ENCODE measurements at places on chromosomes 13 and 19.

DNA sequence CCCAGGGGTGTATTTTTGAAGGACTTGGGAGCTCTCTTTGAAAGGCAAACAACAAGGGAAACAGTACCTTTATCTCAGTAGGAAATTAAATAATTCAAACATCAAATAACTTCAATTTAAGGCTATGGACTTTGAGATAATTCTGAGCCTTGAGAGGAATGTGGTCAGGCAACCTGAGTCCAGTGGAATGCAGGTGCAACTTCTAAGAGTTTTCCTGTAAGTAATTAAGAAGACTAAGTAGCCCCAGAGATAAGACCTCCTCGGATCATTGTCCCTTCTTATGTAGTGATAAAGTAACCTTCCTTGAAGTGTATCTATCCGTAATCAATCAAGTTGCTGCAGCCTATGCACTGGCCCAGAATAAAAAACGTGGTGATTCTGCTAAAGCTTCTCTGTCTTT, 29.2 kb downstream of the ZNF701 start:
- DNase-seq: no peak

GRCh38 chr19:39428283-39429112, 7.3 kb downstream of the RPS16 start:
- no peak for DNase-seq

- DNase-seq: no peak
These were observed 4.2 kb downstream of the APOE start for GRCh38 chr19:44909775-44910174.

DNA sequence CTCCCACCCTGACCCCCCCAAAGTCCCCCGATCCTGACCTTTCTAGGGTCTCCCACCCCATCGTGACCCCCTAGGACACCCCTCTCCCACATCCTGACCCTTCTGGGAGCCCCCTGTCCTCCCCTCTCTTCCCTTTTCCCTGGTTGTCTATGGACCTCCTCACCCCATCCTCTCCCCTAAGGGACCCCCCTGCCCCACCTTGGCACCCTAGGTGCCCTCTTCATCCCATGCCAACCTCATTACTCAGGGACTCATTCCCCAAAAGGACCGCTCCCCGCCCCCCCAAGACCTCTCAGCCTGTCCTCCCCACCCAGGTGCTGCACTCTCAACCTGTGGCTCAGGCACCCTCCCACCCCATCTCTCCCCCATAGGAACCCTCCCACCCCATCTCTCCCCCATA, 2.1 kb downstream of the MAP2K2 start:
- DNase-seq: no peak

GRCh38 chr13:30071969-30072817, 221.8 kb upstream of the UBL3 start:
- no peak for DNase-seq

DNA sequence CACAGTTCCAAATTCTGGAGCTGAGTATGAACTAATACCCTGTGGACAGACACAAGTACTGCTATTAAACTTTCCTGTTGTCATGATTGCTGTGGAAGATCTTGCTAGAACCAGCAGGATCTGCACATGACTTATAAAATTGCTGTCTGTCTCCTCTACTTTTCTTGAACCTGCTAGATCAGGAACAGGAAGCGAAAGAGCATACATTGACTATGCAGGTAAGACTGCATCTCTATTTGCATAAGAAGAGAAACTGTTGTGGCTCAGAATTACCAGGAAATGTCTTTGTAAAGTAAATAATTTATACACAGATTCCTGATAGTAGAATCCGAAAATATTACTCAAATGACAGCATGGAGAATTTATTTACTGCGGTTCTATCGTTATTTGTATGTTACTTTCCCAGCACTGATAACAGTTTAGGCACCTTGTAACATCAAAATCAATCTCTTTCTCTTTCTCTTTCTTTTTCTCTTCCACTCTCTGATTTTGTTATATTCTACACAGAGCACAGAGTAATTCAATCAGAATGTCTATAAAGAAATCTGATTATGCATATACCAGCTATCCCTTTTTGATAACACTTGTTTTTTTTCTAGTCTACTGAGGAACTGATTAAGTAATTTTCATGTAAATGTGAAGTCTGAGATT, 226.5 kb downstream of the MYO16 start:
- no peak for DNase-seq

- DNase-seq: no peak
These were observed 90.5 kb upstream of the ANKRD10 start for GRCh38 chr13:111005364-111005763.

DNA sequence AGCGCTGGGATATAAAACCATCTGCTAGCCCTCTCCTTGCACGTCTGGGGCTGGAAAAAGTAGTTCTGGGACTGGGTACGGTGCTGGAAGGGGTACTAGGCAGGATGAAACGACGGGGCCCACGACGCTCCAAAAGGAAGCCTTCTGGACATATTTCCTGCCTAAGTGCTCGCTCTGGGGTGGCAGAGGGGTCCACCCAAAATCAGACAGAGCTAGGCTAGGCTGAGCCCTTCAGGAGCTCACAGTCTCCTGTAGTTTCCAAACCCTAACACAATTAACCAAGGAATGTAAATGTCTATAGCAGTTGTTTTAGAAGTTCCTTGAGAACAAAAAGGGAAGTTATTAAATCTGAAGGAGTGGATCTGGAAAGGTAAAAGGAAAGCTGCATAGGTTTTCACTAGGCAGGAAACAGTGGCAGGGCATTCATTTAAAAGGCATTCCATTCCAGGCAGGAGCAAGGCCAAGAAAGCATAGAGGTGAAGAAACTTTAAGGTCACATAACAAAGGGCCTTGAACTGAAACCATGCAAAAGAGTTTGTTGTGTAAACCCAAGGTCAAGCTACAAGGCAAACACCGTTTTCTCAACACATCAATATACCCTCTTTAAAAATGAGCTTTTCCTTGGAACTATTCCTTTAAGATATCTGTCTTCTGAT, 634 bp upstream of the DIAPH3 start:
- DNase-seq: no peak

DNA sequence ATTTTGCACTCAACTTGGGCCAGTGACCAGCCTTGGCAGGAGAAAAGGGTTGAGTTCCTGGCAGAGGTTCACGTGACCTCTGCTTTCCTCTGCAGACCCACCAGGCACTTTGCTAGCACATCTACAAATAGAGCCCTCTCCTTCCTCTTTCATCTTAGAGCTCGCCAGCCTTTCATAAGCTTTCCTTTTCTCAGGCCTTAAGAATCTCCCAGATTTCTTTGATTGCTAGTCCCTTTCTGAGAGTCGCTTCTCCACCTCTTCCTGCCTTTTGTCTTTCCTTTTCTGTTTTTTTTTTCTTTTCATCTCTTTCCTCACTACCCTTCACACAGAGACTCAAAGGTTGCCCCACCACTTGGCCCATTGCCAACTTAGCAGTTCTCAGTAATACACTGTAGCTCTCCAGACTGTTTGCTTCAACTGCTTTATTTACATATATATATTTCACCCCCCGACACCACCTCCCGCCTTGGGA, 375.7 kb upstream of the SPRY2 start:
- no peak for DNase-seq

DNA sequence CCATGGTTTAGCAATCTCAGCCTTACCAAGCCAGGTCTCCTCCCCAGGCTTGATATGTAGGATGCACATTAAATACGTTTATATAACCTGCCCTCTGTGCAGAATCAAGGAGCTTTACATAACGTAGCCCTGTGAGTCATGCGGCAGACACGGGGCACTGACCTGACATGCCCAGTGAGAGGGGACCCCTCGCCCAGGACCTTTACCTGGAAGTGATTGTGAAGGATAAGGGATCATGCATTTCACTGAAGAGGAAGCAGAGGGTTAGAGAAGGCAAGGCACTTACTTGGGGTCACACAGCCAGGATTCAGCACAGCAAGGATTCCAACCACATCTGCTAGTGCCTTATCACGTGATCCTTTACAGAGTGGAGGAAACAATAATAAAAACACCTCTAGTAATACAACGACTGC, 18.9 kb upstream of the FOSB start:
- DNase-seq: no peak

- DNase-seq: no peak
These were observed 27.1 kb downstream of the NAXD start for GRCh38 chr13:110642291-110642981.

DNA sequence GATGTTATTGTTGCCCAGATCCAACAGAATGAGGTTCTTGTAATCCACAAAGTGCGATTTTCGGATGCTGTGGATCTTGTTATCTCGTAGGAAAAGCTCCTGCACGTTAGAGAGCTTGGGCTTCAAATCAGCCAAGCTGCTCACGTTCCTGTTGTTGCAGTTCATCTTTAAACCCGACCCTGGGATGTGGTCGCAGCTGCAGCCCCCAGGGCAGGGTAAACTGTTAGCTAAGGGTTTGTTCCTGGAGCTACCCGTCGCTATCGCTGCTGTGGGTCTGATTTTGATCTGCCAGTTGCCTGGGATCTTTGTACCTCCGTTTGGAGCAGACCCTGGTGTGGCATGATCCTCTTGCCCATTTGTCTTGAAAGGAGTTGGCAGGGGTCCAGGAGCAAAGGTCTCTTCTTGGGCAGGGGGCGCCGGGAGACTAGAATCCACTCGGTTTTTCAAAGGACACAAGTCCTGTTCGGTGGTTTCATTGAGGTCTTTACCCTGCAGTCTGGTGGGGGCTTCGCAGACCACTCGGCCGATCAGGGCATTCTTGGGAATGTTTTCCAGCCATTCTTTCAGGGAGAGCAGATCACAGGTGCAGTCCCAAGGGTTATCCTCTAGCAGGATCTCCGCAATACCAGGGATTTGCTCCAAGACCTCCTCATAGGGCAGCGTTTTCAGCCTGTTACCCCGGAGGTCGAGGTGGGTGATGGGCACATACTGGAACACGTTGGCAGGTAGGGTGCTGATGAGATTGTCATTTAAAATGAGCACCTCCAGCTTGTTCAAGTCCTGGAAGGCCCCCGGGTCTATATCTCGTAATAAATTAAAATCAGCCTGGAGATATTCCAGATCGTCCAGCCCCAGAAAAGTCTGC, 1.8 kb downstream of the SLITRK1 start:
- no peak for DNase-seq

DNA sequence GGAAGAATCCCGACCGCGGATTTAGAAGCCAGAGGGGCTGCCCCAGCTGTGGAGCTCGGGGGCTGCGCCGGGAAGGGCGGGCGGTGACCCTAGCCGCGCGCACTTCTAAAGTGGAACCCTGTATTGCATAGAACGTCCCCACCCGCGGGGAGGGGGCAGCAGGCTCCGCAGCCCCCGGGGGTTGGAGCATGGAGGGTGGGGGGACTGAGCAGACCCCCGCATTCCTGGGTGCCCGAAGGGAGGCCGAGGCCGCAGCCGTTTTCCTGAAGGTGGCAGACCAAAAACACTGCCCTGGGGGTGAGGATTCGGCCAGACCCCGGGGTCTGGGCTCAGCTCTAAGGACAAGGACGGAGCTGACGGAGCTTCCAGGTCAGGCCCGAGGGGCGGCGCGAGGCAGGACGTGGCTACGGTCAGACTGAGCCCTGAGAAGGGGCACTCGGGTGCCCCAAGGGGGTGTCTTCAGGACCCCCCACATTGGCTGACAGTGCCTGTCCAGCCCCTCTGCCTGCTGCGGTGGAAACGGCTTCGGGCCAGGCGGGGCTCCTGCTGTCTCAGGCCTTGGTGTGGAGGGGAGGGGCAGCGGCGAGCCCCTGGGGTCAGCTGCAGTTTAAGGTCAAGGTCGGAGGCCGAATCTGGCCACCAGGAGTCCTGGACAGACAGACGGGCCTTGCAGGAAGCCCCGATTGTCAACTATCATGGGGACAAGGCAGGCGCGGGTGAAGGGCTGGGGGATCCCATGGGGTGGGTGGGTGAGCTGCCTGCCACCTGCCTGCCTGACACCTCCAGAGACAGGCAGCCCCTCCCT, 12.6 kb downstream of the MKNK2 start:
- DNase-seq: no peak

- no peak for DNase-seq
These were observed 6.3 kb upstream of the REXO1 start for GRCh38 chr19:1854542-1855039.

DNA sequence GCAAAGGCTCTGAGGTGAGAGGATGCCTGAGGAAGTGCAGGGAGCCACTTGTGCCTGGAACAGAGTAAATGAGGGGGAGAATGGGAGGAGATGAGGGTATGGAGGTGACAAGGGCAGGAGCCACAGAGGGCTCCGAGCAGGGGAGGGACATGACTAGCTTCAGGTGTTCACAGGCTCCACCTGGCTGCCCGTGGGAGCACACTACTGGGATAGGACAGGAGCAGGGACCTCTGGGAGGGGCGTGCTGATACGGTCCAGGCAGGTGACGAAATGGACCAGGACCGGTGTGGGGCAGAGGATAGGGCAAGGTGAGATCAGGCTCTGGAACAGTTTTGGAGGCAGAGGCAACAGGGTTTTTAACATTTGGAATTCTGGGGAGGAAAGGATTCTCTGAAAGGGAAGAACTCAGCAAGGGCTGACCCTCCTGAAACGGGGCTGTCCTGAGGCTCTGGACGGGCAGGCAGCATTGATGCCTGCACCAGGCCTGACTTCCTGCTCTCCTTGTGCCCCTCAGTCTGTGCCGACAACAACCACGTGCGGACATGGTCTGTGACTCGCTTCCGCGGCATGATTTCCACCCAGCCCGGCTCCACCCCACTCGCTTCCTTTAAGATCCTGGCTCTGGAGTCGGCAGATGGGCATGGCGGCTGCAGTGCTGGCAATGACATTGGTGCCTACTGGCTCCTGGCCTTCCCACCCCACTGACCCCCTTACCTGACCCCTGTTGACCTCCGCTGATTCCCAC, 11.6 kb downstream of the SHKBP1 start:
- DNase-seq: no peak

DNA sequence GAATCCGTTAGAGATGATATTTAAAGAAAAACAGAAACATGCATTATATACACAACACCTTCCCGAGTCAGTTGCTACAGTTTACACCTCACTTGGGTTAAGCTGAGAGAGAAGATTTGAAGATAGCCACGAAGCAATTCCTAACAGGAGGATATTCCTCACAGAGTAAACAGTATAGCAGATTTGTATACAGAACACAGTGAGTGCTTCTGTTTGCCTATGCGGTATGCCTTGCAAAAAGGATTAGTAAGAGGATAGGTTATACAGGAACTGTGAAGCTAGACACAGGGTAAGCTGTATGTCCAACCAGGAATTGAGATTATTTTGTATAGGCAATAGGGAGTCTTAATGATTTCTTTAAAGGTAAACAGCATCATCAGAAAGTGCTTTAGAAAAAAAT, 471.8 kb downstream of the LIG4 start:
- no peak for DNase-seq

DNA sequence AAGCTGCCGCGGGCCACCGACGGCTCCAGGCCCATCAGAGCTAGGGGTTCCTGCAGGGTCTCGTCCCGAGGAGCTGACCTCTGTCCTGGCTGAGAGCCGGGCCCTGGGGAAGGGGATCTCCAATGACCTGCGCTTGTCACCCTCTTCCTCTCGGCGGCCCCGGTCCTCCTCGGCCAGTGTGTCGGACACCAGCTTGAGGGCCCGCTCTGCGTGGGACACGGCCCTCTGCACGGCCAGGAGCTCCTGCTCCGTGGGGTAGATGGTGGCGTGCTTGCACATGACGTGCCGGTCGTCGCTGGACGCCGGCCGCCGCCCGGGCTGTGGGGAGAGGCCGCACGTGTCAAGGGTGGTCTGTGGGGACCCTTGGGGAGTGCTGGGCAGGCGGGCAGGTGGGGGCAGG, 32.7 kb upstream of the MATK start:
- no peak for DNase-seq

Data from GM13977 (cell line).